Activated CD4-positive, alpha-beta memory T cell treated with anti-CD3 and anti-CD28 coated beads for 36 hours (primary cell): ENCODE measurements at places on chromosomes 4 and X.
A peak's percentile ranks its signal among the peaks of the same experiment; 100 is the strongest.

- H3K27ac ChIP-seq = no peak overlapping the region
- H3K27me3 ChIP-seq = no peaks in the 10 kb centered on the region
- DNase-seq = no peak
- no peaks in the 10 kb centered on the region for H3K36me3 ChIP-seq
- no peaks in the 10 kb centered on the region for H3K4me1 ChIP-seq
These were observed 346.7 kb upstream of the SLIT2 start for GRCh38 chr4:19905024-19905423.

- no peaks in the 10 kb centered on the region for H3K36me3 ChIP-seq
- H3K4me3 ChIP-seq = no peak overlapping the region
- H3K27me3 ChIP-seq = peaks cover 12% of the 10 kb centered on the region
- H3K27ac ChIP-seq = no peak overlapping the region
- DNase-seq = peak; percentile 43
These were observed 88.6 kb downstream of the PALLD start for GRCh38 chr4:168585168-168586091.

DNA sequence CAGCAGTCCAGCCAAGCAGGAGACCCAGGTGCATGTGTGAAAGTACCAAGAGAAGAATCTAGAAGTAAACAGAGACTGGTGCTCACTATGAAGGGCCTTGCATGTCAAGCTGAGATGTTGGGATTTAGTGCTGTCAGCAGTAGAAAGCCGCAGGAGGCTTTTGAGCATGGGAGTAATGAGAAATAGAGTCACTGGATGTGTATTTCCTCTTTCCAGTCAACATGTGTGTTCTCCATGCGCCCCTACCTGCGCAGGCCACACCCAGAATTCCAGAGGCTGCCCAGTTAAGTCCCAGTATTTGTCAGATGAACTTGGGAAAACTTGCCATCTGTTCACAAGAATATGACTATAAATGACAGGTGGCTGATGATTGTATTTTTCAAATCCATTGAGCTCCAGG lies 4.5 kb upstream of the MAMLD1 start:
- no peak overlapping the region for H3K4me3 ChIP-seq
- H3K27me3 ChIP-seq = peaks cover 9% of the 10 kb centered on the region
- DNase-seq = no peak
- peaks cover 6% of the 10 kb centered on the region for H3K4me1 ChIP-seq
- H3K36me3 ChIP-seq = no peaks in the 10 kb centered on the region

GRCh38 chr4:79237851-79238250 lies 88.0 kb downstream of the NAA11 start:
- no peaks in the 10 kb centered on the region for H3K27me3 ChIP-seq
- no peaks in the 10 kb centered on the region for H3K36me3 ChIP-seq
- no peak for DNase-seq
- no peak overlapping the region for H3K4me3 ChIP-seq
- no peaks in the 10 kb centered on the region for H3K4me1 ChIP-seq
- no peak overlapping the region for H3K27ac ChIP-seq

DNA sequence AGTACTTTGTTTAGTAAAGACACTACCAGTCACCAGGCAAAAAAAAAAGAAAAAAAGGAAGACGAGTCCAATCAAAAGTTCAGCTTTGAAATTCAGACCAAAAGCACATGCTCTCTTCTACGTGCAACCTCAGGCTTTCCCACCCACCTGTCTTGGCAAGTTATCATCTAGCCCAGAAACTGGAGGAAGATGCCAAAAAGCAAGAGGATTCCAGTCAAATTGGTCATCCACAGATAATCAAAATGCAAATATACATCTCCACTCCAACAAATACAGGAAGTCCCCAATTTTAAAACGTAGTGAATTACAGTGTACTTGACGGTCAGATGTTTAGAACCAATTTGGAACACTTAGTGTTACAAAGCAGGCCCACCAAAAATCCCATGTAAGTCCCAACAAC lies 96.5 kb downstream of the PALLD start:
- no peak for DNase-seq
- no peaks in the 10 kb centered on the region for H3K36me3 ChIP-seq
- no peaks in the 10 kb centered on the region for H3K4me1 ChIP-seq

DNA sequence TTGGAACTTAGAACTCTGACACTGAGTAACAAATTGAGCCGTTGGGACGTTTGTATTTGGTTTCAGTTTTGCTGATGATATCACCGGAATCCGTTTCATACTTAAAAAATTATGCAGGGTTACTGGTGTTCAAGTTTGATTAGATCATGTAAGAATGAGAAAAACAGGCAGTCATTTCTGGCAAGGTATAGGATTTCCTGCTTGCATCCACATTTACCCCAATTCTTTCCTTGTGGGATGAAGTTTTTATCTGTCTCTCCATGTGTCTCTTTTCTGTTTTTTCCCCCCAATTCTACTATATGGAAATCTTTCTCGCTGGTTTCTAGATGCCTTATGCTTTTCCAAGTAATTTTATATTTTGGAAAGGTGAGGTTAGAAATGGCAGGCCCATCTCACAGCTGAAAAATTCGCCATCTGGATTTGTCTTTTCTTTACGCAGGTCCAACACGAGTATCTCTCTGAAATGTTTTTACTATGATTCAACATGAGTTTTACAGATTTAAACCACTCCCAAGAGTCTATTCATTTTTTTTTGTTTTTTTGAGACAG lies 197.9 kb downstream of the SHOX start:
- DNase-seq = no peak
- no peaks in the 10 kb centered on the region for H3K36me3 ChIP-seq
- H3K27ac ChIP-seq = no peak overlapping the region
- no peak overlapping the region for H3K4me3 ChIP-seq
- H3K4me1 ChIP-seq = peaks cover 3% of the 10 kb centered on the region

DNA sequence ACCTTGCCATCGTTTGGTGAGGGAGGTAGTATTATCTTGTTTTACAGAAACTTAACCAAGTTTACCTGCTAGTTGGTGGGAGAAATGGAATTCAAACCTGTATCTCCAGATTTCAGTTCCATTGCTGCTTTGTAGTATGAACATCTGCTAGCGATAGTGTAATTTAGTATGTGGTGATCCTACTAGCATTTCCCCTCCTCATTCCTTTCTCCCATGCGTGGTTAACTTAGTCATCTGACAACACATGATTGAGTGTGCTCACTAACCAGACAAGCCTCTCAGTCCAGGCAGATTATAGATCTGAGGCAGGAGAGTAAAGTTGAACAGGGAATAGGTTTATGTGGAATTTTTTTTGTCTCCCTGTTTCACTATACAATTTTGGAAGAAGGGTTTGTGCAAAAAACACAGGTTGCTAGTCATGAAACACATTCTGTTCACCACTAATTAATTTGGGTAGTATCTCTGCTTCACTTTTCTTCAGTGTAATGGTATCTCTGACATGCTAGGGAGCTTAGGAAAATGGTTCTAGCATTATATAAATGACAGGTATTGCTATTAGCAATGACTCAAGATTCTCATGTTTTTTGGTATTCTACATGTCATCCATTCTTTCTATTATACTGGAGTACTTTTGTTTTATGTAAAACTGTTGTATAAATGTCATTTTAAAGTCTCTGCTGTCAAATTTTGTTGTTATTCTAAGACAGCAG lies 21.7 kb downstream of the RBPJ start:
- no peaks in the 10 kb centered on the region for H3K27me3 ChIP-seq
- H3K4me1 ChIP-seq = peaks cover 59% of the 10 kb centered on the region
- no peak for DNase-seq

GRCh38 chr4:25813448-25814106 lies 49.2 kb downstream of the SEL1L3 start:
- peaks cover under 1% of the 10 kb centered on the region for H3K4me1 ChIP-seq
- DNase-seq = no peak
- H3K27ac ChIP-seq = no peak overlapping the region
- H3K27me3 ChIP-seq = no peaks in the 10 kb centered on the region

DNA sequence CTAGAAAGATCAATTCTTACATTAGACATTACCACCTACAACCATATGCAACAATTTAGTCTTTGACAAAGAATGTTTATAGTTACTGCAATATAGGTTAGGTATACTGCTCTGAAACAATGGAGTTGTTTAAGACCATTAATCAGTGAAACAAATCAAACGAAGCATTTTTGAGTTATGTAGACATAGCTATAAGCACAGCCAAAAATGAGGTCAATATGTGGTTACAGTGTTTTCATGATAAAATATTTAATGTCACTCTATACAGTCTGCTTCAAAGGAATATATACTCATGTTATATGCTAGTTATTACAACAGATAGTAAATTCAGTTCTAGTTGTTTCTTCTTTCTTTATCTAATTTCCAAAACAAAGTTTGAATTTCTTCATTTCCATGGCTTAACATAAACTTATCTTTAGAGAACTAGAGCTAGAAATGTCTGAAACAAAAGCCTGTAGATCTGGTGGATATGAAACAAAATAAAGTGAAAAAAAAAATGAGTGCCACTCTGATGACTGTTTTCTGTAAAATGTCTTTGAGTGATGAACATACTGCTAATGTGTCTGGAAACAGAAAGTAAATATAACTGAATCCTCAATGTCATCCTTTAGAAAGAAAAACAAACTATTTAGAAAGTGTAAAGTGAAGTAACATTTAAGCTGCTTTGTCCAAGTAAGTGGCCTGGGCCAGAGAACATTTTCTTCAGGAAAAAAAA lies 809.0 kb downstream of the FAT4 start:
- H3K4me3 ChIP-seq = no peak overlapping the region
- DNase-seq = no peak
- H3K36me3 ChIP-seq = no peaks in the 10 kb centered on the region
- H3K4me1 ChIP-seq = no peaks in the 10 kb centered on the region
- no peaks in the 10 kb centered on the region for H3K27me3 ChIP-seq

- H3K27me3 ChIP-seq = peaks cover 7% of the 10 kb centered on the region
- peak overlapping the region; percentile 85 for H3K27ac ChIP-seq
- peak overlapping the region; percentile 88 for H3K4me3 ChIP-seq
- DNase-seq = no peak
- peaks cover 3% of the 10 kb centered on the region for H3K36me3 ChIP-seq
- peaks cover 44% of the 10 kb centered on the region for H3K4me1 ChIP-seq
These were observed 12.2 kb upstream of the PRDM8 start for GRCh38 chr4:80184825-80185756.

GRCh38 chrX:20311505-20311904 lies 44.8 kb upstream of the RPS6KA3 start:
- H3K27me3 ChIP-seq = no peaks in the 10 kb centered on the region
- no peak for DNase-seq
- H3K4me3 ChIP-seq = no peak overlapping the region
- no peaks in the 10 kb centered on the region for H3K36me3 ChIP-seq

GRCh38 chr4:48360285-48361011 lies 19.1 kb downstream of the SLAIN2 start:
- no peak overlapping the region for H3K4me3 ChIP-seq
- peaks cover 4% of the 10 kb centered on the region for H3K36me3 ChIP-seq
- peaks cover 11% of the 10 kb centered on the region for H3K4me1 ChIP-seq
- H3K27me3 ChIP-seq = no peaks in the 10 kb centered on the region
- H3K27ac ChIP-seq = no peak overlapping the region
- no peak for DNase-seq

DNA sequence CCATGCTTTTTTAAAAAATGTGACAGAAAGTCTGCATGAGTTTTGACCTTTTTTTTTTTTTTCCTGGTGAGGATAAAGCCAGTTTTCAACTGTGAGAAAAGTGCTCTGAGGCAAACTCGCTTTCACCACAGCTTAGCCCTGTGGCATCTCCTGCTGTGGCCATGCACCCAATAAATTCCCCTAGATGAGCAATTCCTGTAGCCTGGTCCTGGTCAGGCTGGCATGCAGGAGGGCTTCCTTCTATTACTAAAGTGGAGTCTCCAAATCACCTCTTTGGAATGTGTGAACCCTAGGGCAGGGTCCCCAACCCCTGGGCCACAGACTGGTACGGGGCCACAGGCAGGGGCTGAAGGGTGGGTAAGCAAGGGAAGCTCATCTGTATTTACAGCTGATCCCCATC lies 265.4 kb downstream of the RAPGEF2 start:
- H3K4me3 ChIP-seq = no peak overlapping the region
- H3K36me3 ChIP-seq = no peaks in the 10 kb centered on the region
- no peaks in the 10 kb centered on the region for H3K4me1 ChIP-seq
- no peak for DNase-seq
- H3K27ac ChIP-seq = no peak overlapping the region
- H3K27me3 ChIP-seq = peaks cover 14% of the 10 kb centered on the region

- DNase-seq = no peak
- H3K4me1 ChIP-seq = no peaks in the 10 kb centered on the region
- H3K36me3 ChIP-seq = no peaks in the 10 kb centered on the region
- no peak overlapping the region for H3K27ac ChIP-seq
- H3K27me3 ChIP-seq = peaks cover 7% of the 10 kb centered on the region
These were observed 346.3 kb upstream of the GALNT7 start for GRCh38 chr4:172822331-172822730.

GRCh38 chr4:7879127-7879526 lies 60.5 kb downstream of the AFAP1 start:
- H3K36me3 ChIP-seq = no peaks in the 10 kb centered on the region
- DNase-seq = no peak
- H3K4me3 ChIP-seq = no peak overlapping the region
- no peak overlapping the region for H3K27ac ChIP-seq
- peaks cover 67% of the 10 kb centered on the region for H3K4me1 ChIP-seq

DNA sequence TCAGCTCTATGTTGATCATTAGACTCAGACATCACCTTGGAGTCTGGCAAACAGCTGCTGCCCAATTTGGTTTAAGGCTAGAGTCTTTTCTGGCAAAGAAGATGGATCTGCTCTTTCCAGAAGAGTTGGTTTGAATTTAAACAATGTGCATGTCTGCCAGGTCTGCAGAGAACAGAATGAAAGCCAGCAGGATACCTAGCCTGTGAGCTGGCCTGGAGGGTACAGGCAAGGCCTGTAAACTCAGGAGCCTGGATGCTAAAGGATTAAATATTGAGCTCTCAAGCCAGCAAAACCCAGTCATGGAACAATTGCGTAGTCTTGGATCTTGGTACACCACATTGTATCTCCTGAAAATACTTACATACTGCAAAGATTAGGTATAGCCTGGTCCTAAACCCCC lies 15.6 kb upstream of the PDLIM3 start:
- DNase-seq = no peak
- no peaks in the 10 kb centered on the region for H3K36me3 ChIP-seq
- no peak overlapping the region for H3K27ac ChIP-seq
- H3K4me1 ChIP-seq = no peaks in the 10 kb centered on the region
- no peak overlapping the region for H3K4me3 ChIP-seq
- peaks cover 12% of the 10 kb centered on the region for H3K27me3 ChIP-seq
